ENCODE measurements at places on chromosomes 6 and 20. TPM values are rescaled to one million over a fixed set of nuclear protein-coding genes. Genes with fewer than 3 reads are reported as not detected.
A peak's percentile ranks its signal among the peaks of the same experiment; 100 is the strongest.

DNA sequence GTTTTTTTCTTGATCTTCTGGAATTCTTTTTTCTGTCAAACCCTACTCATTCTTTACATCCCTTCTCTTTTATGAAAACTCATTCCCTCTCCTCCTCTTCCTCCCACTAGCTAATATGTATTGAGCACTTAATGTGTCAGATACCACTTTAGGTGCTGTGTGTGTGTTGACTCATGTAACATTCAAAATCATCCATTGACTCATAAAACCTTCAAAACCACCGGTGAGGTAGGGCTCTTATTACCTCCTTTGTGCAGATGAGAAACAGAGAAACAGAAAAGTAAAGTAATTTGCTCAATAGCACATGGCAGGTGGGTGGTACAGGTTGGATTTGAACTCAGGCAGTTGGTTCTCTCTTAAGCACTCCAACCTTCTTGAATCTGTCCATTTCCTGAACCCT, 136.3 kb upstream of the NEDD9 start:
- peak; percentile 58 for DNase-seq

The RUNX2 gene
- 13.1 TPM for total RNA-seq

DNA sequence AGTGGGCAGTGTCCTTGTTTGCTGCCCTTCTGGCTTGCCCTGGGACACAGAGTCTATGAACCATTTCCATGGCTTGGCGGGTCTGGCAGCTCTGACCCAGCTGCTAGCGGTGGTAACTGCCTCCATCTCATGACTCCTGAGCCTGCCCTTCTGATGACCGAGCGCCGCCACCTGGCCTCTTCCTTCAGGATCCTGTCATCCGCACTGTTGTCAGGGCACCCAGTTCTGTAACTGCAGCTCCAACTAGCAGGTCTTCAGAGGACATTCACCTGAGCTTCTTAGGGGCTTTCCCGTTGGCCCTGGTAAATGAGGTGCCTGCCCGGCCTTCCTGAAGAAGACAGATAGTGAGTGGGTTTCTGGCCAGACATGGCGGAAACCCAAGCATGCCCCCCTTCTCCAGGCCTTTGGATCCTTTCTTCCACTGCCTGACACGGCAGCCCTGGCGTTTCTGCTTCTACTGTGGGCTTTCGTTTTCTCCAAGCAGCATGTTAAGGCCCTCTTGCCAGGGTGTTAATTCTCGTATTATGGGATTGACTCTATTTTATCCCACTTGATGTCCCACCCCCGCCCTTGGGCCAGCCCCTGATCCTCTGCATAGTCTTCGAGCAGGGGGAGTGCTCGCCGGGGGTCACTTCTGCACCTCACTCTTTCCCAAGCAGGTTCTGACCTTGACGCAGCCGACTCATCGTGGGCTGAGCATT, 24.7 kb downstream of the PACSIN1 start:
- no peak for DNase-seq

- peak; percentile 30 for DNase-seq
Measured at GRCh38 chr6:34386316-34387137, 5.9 kb downstream of the NUDT3 start.

The NKAIN2 gene
- under 0.01 TPM for total RNA-seq

All from epithelial cell of proximal tubule (primary cell).